Hematopoietic multipotent progenitor cell treated with erythropoietin and hydrocortisone succinate and interleukin-3 and kit ligand, for 17 days (in vitro differentiated cells): ENCODE measurements at places on chromosomes 16 and 17.

GRCh38 chr16:20073203-20074098 is at the start of gene GPR139:
GPR139 (minus strand) TSS chr16:20073890; CDS start chr16:20073616, 274 bp downstream.
- no peak for DNase-seq

DNA sequence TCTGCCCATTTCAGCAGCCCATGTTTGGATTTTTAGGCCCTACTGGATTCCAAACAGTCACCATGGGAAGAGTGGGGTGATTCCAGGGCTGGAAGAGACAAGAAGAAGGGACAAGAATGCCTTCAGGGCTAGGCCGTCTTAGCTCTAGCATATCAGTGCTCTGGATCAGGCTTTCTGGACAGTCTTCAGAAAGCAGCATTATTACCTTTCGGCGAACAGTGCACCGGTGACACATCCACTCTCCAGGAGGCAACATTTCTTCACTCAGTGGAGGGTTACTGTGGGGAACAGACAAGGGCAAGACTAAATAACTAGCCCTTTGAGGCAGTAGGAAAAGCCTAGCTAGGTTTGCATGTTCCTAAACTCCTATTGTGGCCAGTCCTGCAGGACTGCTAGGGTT is 23.9 kb upstream of the DHRS13 start:
- DNase-seq = no peak

- DNase-seq = no peak
Observed at GRCh38 chr16:67992661-67993206, 6.5 kb downstream of the DPEP2 start.

- DNase-seq = no peak
Observed at GRCh38 chr17:65028545-65028843, 28.0 kb downstream of the GNA13 start.

GRCh38 chr16:88646345-88647034 is 4.4 kb downstream of the CYBA start:
- no peak for DNase-seq

DNA sequence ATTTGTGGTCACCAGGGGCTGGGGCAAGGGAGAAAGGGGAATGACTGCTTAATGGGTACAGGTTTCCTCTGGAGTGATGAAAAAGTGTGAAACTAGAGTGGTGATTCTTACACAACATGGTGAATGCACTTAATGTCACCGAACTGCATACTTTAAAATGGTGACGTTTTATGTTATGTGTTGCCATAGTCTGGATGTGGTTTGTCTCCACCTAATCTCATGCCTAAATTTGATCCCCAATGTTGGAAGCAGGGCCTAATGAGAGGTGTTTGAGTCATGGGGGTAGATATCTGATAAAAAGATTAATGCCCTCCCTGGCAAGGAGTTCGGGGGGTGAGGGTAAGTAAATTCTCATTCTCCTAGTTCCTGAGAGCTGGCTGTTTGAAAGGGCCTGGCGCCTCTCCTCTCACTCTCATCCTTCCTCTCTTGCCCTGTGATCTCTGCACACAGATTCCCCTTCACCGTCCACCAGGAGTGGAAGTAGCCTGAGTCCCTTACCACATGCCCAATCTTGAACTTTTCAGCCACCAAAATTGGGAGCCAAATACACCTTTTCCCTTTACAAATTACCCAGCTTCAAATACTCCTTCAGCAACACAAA is 15.3 kb downstream of the XPO6 start:
- no peak for DNase-seq

- no peak for DNase-seq
Observed at GRCh38 chr16:31351246-31351941, 3.6 kb upstream of the ITGAX start.

GRCh38 chr17:64387545-64388171 is 3.0 kb downstream of the PECAM1 start:
- DNase-seq = no peak

- no peak for DNase-seq
Observed at GRCh38 chr17:7915179-7915610, 894 bp downstream of the RNF227 start.

- DNase-seq = no peak
Observed at GRCh38 chr17:67970783-67971182, 25.5 kb downstream of the C17orf58 start.

- DNase-seq = no peak
Observed at GRCh38 chr16:47026947-47027346, 53.5 kb upstream of the DNAJA2 start.

GRCh38 chr17:79668344-79669250 is 57.7 kb upstream of the RBFOX3 start:
- no peak for DNase-seq

GRCh38 chr16:10791048-10791447 is 27.5 kb downstream of the TVP23A start:
- no peak for DNase-seq

- no peak for DNase-seq
Observed at GRCh38 chr17:82257473-82257872, 16.0 kb downstream of the CSNK1D start.

DNA sequence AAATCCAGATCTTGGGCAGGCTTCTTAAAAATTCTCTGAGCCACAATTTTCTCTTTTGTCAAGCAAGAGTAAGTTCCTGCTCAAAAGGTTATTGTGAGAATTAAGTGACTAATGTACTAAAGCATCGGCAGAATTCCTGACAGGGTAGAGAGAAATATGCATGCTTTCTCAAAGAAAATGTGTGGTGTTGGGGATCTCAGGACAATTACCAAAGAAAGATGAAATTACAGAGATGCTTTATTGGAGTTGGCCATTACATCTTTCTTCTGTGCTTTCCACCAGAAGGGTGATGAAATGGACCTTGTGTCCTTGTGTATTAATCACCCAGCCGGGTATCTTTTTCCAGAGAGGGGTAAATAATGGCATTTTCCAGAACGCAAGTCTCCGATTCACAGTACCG is 1.7 kb upstream of the USP43 start:
- no peak for DNase-seq

GRCh38 chr16:52532384-52532783 is 14.6 kb downstream of the TOX3 start:
- DNase-seq = no peak

DNA sequence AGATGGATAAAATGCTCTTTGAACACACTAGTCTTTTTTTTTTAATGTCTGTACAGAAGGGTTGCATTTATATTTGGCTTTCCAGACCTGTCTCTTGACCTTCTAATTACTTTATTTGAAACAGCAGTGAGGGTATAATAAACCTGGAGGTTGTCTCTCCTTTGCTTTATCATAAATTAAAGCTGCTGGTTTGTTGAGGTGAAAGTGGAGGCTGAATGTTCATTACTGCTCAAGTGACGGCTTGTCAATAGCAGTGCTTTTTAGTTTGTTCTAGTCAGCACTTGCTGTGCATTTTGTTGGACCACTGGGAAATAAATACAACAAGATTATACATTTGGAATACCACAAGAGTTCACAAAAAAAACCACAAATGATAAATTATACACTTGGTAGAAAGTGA is 264.2 kb downstream of the IRX3 start:
- DNase-seq = no peak

- no peak for DNase-seq
Observed at GRCh38 chr17:19457830-19458271, 46.8 kb downstream of the RNF112 start.
